ENCODE measurements at places on chromosomes 4 and X.

DNA sequence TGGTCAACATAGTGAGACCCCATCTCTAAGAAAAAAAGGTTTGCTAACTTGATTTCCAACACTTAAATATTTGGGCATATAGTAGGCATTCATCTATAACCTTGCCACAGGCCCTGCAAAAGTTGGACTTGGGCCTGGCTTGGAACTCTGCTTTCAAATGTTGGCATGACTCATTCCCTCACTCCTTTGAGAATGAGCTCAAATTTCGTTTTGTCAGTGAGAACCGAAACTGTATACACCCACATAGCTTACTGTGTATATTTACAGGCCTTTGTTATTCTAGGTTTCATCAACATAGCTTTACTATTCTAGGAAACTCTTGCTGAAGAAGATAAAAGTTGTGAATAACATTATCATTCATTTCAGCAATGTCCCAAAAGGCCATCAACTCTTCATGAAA, 88.7 kb upstream of the ELOVL6 start:
- no peak for DNase-seq

GRCh38 chrX:9312922-9313867, 151.7 kb upstream of the TBL1X start:
- DNase-seq: no peak

DNA sequence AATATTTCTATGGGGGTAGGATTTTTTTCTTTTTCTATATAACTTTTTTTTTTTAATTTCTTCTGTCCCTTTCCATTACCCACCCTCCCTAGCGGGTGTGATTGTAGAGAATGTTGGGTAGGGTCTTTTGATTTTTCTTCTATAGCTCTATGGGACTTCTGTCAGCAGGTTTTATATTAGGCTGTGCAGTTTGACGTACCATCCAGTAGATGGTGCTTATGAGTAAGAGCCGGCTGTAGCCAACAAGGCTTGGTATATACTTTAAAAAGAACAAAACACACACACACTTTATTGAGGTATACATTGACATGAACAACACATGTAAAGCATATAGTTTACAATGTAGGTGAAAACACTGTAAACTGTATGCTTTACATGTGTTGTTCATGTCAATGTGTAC, 247.9 kb upstream of the POF1B start:
- DNase-seq: no peak

DNA sequence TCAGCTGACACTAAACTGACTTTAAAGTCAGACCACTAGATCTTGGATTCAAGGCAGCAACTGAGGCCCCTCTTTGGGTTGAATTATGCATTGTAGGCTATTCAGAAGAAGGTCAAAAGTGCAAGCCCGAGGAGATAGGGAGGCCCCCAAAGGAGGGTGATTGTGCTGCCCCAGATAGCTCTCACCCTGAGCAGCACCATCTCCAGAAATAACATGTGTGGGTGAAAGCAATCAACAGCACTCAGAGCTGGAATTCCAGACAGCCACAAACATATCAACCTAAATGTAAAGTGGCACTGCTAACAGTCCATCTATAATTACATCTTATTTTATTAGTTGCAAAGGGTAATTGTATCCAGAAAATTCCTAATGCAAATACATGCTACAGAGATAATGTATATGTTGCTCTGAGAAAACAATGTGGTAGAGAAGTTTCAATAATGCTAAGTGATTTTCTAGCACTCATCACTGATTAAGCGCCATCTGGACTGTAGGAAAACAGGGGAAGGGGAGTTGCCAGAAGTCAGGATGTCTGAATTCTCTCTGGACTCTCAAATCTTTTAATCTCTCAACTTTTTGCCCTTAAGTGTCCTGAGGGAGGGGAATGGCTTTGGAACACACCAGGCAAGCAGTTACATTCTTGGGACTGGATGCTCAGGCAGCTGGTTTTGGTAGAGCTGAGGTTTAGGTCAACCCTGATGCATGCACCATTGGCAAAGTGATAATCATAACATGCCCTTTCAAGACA, 61.8 kb upstream of the SFRP2 start:
- DNase-seq: no peak

- DNase-seq: no peak
Measured at GRCh38 chrX:103565197-103565596, 20.1 kb upstream of the TCEAL4 start.

- no peak for DNase-seq
Measured at GRCh38 chr4:56388306-56388705, 1.0 kb upstream of the AASDH start.

DNA sequence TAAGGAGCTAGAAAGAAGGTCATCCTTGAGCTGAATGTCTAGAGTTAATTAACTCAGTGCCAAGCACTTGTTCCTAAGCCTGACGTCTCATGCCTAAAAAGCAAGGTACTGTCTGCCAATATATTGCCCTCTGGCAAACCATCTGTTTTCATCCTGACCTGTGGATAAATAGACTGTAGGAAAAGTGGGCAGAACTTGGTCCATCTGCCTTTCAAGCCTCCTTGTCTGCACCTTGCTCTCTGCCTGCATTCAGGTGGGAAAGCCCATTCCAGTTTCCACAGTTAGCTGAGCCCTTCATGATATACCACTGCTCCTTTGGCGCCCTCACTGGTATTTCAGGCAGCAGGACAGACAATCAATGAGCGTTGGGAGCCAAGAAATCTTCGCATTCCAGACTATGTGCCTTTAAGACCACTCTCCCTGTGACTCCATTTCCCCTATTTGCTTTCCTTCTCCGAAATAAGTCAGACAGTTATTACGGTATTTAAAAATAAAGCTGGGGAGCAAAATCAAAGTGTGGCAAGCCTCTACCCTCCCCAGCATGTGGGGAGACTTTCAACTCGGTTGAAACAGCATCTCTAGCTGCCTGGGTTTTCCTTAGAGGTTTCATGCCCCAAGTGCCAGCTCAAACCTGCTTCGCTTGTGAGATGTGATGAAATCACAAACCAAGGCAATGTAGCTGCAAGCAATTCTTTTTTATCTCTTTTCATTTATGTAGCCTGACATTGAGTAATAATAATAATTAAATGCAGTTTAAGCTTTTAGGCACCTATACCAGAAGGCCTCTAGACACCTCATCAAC, 2.5 kb upstream of the CCDC149 start:
- no peak for DNase-seq

- no peak for DNase-seq
Measured at GRCh38 chrX:155259752-155260151, 4.5 kb downstream of the RAB39B start.

DNA sequence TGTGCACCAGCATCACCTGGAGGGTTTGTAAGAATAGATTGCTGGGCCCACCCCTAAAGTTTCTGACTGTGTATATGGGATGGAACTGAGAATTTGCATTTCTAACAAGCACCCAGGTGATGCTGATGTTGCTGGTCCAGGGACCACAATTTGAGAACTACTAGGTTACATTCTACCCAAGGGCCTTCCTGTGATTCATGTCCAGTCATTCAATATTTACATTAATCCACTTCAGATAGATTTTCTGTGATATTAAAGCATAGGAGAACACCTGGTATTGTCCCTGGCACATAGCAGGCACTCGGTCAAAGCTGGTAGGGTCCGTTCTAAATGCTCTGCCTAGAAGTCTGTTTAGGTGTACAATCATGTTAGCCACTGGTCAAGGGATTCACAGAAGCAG, 19.5 kb upstream of the XPNPEP2 start:
- DNase-seq: no peak

DNA sequence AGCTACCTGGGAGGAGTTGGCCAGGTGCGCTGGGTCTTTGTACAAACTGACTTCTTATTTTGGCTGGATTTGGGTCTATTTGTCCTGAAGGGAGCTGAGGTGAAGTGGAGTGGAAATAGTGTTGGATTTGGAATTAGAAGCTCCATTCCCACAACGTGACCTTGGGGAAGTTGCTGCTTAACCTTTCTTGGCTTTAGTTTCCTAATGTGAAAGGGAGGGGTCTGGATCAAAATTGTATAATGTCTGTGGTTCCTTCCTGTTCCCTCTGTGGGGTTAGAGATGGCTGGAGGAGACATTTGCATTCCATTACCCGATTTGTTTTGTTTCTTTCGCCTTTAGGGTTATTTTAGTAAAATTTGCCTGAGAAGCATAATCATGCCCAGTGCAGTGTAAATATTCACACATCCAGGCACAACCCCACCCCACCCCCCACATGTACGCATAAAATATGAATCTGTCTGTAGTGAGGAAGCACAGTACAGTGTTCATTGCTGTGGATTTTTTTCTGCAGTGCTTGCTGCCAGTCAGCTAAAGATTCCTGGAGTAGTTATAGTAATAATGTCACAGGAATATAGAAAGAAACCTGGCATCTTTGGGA, 21.5 kb downstream of the JADE1 start:
- no peak for DNase-seq

- no peak for DNase-seq
Measured at GRCh38 chr4:7348946-7349900, 85.5 kb downstream of the PSAPL1 start.

GRCh38 chrX:97401154-97401553, 517.4 kb downstream of the RPA4 start:
- no peak for DNase-seq

DNA sequence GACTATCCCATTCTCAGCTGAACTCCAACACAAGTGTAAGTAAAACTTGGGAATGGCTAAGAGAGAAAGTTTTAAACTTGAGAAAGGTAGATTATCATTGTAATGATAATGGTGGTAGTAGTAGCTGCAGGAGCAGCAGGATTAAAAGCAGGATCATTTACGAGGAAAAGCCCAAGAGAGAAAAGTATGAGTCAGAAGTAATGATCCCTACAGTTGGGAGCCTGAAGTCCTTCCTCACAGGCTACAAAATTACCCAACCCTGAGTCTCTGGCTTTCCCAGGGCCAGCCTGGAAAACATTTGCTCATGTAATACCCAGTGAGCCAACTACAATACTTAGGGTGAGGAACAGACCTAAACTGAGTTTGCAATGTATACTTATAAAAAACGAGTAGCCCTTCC, 4.4 kb upstream of the PRDM8 start:
- DNase-seq: no peak

GRCh38 chr4:148359769-148360168, 82.4 kb downstream of the NR3C2 start:
- no peak for DNase-seq

DNA sequence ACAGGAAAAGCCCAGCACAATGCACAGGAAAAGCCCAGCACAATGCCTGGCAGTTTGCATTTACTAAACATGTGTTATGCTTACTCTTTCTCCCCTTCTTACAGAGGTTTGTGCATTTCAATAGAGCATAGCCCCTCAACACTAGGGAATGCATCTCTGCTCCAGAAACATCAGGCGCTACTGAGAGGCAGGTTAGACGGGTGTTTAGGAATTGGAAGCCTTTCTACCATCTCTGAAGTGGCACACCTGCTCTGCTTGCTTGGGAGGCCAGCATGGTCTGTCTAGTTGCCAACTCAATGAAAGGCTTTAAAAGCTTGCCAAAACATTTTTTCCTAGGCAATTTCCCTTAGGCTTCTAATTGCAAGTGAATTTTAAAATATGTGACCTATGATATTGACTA, 55.7 kb downstream of the GRID2 start:
- no peak for DNase-seq

GRCh38 chr4:168162604-168163003, 70.3 kb downstream of the ANXA10 start:
- no peak for DNase-seq

- DNase-seq: peak; percentile 43
Measured at GRCh38 chrX:155767051-155767875, 113.9 kb upstream of the VAMP7 start.

GRCh38 chr4:124937993-124938392, 225.5 kb upstream of the ANKRD50 start:
- no peak for DNase-seq

GRCh38 chrX:132791714-132792113, 166.7 kb downstream of the HS6ST2 start:
- no peak for DNase-seq

GRCh38 chr4:154329939-154330338, 161.7 kb downstream of the DCHS2 start:
- no peak for DNase-seq

Measured in NCI-H774 (cell line).